ENCODE measurements at places on chromosomes 13 and 19.

DNA sequence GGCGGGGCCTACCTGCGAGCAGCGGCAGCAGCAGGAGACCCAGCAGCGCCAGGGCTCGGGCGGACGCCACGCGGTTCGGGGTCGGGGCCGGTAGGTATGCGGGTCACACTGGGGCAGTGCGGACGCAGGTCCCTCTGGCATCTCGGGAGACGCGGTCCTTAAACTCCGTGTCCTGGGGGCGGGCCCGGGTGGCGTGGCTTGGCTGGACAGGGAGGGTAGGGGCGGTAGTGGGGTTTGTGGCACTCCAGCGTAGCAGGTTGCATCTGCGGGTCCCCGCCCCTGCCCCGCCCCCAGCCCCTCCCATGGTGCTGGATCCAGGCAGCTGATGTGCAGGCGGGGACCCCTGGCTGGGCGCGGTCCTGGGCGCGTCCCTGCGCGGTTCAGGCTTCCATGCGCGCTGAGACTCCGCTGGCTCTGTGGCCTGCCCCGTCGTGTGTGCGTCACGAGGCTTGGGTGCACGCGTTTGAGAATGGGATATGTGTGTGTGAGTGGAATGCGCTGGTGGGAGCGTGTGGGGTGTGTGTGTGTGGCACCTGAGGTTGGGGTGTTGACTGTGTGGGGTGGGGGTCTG, 96.1 kb downstream of the WTIP start:
- no peak for DNase-seq

DNA sequence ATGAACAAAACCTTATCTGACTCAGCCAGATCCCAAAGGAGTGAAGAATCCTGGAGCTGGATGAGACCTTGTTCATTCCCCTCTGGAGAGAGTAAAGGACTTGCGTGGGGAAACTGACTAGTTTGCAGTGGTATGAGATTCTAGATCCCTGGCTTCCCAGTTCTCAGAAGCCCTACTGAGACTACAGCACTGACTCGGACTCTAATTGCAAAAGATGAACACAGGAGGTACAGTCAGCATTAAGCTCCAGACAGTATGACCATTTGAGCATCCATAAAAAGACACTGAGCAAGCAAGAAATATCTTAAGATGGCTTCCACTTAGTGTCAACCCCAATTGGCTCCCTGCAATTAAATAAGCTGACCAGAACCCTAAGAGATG, 6.8 kb downstream of the ZC3H4 start:
- no peak for DNase-seq

DNA sequence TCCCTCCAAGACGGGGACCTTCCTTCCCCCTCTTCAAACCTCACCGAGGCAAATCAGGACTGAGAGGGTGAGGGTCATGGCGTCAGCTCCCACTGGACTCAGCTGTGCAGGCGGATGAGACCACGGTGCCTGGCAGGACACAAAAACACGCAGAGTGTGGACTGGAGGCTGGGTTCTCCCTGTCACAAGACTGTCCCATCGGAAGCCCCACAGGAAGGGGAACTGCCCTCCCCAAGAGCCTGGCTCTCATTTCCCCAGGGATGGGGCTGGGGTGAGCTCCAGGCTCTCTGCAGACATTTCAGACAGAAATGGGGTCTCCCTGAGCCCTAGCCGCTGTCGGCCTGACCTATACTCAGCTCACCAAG, at the start of gene LILRB5:
Gene LILRB5 (minus strand): TSS at position 158 of the 365 bp plus-strand sequence. CDS start 80 bp downstream, at position 78.
- no peak for DNase-seq

- DNase-seq: no peak
Observed at GRCh38 chr13:76928456-76928855, 19.9 kb upstream of the ACOD1 start.

DNA sequence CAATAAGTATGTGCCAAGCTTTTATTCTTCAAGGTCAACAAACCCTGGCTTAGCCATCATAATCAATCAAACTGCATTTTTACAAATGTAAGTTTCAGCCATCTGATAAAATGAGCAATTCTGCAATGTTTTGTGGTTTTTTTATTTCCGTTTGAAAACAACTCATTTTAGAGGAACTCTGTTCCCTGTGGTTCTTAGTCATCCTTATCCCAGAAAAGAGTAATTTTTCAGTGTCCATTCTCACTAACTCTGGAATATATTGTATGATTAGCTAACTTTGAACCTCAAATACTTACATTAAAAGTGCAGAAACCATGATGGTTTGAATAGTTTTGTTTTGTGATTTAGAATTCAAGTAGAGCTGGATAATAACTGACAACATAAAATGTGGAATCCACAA, 87.6 kb downstream of the IRS2 start:
- no peak for DNase-seq

DNA sequence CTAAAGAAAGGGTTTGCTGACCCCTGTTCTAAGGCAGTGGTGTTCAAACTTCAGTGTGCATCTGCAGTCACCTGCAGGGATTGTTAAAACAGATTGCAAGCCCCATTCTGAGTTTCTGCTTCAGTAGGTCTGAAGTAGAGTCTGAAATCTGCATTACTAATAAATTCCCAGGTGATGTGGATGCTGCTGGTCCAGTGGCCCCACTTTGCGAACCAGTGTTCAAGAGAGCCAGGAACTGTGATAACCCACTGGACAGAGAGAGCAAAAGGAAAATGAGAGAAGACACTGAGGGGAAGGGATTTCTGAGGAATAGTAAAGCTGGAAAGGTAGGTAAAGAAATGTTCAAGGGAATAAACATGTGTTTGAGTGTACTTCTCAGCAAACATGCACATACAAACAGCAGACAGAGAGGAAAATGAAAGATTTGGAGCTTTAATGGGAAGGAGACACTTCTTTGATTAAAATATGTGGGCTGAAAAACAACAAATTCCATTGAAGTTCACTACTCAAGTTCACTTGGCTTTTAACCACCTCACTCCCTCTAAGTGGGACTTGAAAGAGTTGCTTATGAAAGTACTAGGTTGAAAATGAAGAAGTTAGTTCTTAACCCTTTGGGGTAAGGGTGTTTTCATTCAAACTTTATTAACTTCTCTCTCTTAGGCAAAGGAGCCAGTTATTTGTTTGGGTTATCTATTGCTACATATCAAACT, 26.4 kb upstream of the FAM216B start:
- DNase-seq: no peak

GRCh38 chr13:30292325-30292724, 15.0 kb downstream of the KATNAL1 start:
- DNase-seq: no peak

GRCh38 chr13:28321756-28322155, 173.2 kb downstream of the FLT1 start:
- DNase-seq: no peak

GRCh38 chr19:49557641-49558325, 22.6 kb downstream of the NOSIP start:
- DNase-seq: no peak

GRCh38 chr19:10009714-10010224, 535 bp downstream of the COL5A3 start:
- DNase-seq: no peak

- DNase-seq: no peak
Observed at GRCh38 chr13:114105521-114106225, 26.8 kb downstream of the RASA3 start.

DNA sequence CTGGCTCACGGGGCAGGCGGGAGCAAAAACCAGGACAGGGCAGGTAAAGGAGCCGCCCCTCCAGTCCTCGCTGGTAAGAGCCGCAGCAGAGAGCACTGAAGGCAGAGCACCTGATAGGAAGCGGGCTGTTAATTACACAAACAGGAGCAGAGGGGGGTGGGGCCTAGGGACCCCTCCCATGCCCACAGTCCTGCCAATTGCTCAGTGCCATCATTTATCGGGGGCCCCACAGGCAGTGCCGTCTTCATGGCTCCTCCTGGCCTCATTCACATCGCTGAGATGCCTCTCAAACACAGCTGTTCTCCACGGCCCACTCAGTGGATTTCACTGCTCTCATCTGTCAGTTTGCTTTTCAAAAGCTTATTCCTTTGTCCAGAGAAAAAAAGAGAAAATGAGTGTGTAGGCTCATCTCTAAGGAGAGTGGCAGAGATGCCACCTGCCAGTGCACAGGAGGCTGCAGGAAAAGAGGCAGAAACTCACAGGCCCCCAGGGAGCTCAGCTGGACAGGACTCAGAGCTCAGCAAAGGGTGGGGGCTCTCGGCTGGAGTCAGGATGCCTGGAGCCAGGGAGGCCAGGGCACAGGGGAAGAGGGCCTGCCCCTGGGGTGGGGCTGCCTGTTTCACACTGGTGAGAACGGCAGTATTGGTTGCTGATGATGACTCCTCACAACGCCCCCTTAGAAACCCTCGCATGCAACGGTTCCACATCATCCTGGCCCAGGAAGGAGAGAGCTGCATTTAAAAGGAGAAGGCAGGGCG, 174.6 kb downstream of the COL4A1 start:
- no peak for DNase-seq

DNA sequence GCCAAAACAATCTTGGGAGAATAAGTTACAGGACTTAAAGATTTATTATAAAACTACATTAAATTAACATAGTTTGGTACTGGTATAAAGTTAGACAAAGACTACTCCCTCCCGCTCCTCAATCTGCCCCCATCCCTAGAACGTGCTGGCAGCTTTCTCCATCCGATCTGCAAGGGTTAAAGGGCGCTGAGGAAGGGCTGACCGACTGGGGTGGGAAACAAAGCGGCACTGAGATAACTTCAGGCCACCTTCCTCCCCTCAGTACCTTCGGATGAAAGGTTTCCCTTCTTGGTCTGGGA, 790 bp upstream of the SUGT1 start:
- DNase-seq: no peak

GRCh38 chr13:58773280-58773859, 1141.8 kb downstream of the PCDH17 start:
- DNase-seq: no peak

DNA sequence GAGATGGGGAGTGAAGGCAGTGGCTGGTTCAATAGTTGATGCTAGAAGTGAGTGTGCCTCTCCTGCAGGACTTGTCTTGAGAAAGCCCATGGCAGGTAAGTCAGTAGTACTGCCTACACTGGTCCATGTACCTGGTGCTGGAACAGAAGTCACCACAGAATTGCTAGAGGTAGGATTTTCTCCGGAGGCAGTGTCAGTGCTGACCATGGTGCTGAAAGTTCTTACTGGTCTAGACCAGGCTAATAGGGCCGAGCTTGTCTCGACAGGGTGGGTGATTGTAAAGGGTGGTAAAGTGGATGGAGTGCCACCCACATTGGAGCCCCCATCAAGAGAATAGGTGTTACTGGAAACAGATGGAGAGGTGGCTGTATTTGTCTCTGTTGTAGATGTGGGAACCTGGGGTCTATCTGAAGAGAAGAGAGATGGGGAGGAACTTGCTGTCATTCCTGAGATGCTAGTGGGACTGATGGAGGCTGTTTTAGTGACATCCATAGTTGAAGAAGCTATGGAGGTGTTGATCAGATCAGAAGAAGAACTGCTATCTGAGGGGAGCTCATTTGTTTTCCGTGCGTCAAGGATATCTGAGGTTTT, 36.6 kb downstream of the MUC16 start:
- DNase-seq: no peak

Data from tibial nerve (tissue), 4 donors.